Activated CD4-positive, CD25-positive, alpha-beta regulatory T cell treated with anti-CD3 and anti-CD28 coated beads, Interleukin-2, amount 50 U/mL, for 16 hours (primary cell): ENCODE measurements at places on chromosomes 12 and 14.
A peak's percentile ranks its signal among the peaks of the same experiment; 100 is the strongest.

GRCh38 chr14:24379907-24380730 is 12.1 kb downstream of the NFATC4 start:
- no peak for DNase-seq

DNA sequence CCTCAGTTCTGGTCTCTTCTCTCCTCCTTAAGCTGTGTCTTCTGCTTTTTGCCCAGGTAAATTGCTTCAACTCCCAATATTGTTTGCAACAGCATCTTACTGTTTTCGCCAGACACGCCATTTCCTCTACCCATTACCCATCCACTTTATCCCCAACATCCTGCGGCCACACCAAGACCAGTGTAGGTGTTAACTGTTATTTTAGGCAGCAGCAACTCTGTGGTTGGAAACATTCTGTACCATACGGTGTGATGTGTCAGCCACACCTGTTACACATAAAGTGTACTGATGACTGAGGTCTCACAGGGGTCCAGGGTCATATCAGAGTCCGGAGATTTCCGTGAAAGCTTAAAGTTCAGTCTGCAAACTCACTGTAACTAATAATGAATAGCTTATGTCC is 21.8 kb upstream of the KLRD1 start:
- DNase-seq: no peak

- no peak for DNase-seq
Measured at GRCh38 chr14:91278383-91278715, 33.8 kb upstream of the GPR68 start.

DNA sequence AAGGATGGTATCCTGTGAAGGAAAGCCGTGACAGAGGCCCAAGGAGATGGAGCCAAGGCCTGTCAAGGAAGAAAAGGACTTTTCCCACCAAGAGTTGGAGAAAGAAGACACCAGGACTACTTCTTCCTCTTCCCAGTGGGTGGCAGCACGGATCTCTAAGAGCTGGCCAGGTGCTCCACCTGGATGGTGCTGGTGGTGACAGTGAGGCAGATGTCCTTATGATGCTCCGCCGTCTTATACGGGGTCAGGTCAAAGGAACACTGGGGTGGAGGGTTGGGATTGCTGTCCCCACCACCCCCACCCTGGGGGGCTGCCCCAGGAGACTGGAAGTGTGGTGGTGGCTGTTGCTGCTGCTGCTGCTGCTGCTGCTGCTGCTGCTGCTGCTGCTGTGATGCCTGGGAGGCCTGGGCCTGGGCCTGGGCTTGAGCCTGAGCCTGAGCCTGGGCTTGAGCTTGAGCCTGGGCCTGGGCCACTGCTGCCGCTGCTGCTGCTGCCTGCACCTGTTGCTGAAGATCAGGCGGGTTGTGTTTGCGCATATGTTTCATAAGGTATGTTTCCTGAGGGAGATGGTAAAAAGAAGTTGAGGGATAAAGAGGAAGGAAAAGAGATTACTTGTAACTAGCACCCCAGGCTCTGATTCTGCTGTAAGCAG is 4.8 kb upstream of the ING4 start:
- DNase-seq: no peak

DNA sequence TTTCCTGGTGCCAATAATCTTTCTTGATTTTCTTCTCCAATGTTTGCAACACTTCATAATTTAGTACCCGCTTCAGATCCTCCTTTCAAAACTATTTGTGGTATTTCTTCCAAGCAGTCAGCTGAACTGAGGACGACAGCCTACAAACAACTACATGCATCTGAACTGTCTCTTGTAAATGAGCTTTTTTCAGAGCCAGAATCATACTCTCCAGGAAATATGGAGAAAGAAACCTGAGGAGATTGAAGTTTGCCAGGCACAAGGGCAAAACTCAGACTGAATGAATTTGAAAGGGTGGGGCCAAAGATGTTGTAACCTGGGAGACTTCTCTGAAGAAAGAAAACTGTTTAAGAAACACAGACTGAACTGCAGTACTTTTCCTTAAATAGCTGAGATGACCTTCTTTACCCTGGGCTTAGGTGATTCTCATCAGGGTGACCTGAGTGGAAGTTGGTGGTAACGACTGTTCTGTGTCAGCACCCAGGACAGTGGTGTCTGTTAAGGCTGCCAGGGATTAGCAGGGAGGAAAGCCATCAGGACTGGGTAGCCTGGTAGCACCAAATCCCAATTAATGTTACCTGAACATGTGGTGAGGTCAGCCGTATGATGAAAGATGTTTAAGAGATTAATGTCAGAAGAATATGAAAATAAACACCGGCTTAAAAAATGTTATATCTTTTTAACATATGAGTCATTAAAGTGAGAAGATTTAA is 95.0 kb downstream of the TGFB3 start:
- no peak for DNase-seq

DNA sequence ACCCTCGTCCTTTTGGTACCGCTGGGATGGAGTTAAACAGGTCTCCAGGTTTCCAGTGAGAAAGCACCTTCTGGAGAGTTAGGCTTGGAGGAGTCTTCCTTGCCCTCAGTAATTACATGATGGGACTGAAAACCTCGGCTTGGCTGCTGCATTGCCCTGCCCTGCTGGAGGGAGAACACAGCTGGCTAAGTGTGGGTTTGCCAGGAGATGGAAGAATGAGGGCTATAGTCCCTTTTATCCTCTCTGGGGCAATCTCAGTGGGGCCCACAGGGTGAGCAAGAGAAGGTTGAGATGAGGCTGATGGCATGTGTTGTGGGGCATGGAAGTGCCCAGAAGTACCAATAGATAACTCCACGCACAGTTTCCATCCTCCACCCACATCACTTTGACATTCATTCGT is 23.2 kb upstream of the MEG3 start:
- no peak for DNase-seq

- peak; percentile 79 for DNase-seq
Measured at GRCh38 chr12:124939421-124940142, 25.1 kb upstream of the UBC start.

- DNase-seq: no peak
Measured at GRCh38 chr12:31339831-31340622, 14.1 kb upstream of the SINHCAF start.

GRCh38 chr12:131091976-131092691 is 138.4 kb downstream of the ADGRD1 start:
- no peak for DNase-seq

DNA sequence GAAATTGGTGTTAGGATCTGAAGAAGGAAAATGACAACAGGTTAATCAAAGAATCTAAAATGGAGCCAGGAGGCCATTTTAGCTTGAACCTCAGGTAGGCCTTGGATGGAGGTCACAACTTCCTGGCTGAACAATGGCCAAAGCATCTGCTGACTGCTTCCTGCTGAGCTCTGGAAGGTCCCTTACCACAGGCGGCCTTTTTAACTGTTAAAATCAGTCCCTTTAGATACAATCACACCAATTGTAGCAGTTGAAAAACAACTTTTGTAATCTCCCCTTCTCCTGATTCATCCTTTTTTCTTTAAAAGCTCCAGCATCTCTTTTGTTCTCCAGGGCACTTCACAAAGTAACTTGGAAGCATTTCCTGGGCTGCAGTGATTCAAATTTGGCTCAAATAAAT is 388.8 kb downstream of the PDZRN4 start:
- DNase-seq: no peak

GRCh38 chr14:67623114-67623513 is 3.4 kb downstream of the ARG2 start:
- DNase-seq: no peak

DNA sequence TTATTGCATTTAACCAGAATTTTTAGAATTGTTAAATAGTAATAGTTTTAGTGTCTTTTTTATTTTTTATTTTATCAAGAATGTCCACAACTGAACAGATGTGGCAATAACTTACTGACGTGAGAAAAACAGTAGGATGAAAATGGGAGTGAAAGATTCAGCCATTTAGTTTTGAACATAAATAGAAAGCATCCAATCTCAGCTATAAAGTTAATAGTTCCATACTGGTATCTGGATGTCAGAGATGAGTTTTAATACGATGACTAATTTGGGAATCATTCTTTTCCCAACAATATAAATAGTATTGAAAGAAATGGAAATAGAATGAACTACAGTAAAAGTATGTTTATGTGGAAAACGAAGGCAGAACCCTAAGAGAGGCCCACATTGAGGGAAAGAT is 159.4 kb downstream of the EPS8 start:
- DNase-seq: no peak

GRCh38 chr12:87074781-87075180 is 818.6 kb upstream of the MGAT4C start:
- DNase-seq: no peak

DNA sequence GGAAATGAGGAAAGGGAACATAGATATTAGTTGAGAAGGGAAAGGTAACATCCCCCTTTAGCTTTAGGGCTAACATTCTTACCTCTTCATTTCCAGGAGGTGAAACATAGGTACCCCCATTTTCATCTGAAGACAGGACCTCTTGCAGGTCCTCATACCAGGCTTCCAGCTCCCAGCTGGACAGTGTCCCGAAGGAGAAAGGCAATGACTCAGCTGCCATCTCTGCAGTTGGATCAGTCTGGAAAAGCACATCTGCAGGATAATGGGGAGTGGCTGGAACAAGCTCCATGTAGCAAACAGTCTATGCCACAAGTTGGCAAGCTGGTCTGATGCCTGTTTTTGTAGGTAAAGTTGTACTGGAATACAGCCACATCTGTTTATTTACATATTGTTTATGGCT is 3.1 kb downstream of the DDIT3 start:
- DNase-seq: no peak

- DNase-seq: no peak
Measured at GRCh38 chr12:84856156-84856900, 56.3 kb downstream of the SLC6A15 start.

GRCh38 chr12:57131896-57132744 is 3.8 kb downstream of the LRP1 start:
- DNase-seq: no peak

GRCh38 chr12:12792421-12792820 is 7.0 kb downstream of the APOLD1 start:
- no peak for DNase-seq

GRCh38 chr12:85057370-85057963 is 21.3 kb downstream of the LRRIQ1 start:
- no peak for DNase-seq

- no peak for DNase-seq
Measured at GRCh38 chr14:79568594-79568993, 642.7 kb downstream of the DIO2 start.

DNA sequence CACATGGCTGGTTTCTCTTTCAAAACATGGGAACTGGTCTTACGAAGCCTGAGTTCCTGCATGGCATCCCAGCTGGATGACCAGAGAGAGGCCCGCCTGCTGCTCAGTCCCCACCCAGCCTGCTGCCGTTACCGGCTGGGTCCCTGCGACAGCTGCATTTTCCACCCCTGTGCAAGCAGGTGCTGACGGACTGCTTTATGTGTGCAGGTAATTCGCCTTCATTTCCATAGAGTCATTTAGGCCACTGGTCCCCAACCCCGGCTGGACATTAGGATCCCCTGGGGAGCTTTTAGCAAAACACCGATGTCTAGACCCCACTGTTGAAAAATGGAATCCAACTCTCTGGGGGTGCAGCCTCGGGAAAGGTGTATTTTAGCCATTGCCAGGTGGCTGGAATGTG is 51.9 kb downstream of the RBM19 start:
- DNase-seq: no peak

DNA sequence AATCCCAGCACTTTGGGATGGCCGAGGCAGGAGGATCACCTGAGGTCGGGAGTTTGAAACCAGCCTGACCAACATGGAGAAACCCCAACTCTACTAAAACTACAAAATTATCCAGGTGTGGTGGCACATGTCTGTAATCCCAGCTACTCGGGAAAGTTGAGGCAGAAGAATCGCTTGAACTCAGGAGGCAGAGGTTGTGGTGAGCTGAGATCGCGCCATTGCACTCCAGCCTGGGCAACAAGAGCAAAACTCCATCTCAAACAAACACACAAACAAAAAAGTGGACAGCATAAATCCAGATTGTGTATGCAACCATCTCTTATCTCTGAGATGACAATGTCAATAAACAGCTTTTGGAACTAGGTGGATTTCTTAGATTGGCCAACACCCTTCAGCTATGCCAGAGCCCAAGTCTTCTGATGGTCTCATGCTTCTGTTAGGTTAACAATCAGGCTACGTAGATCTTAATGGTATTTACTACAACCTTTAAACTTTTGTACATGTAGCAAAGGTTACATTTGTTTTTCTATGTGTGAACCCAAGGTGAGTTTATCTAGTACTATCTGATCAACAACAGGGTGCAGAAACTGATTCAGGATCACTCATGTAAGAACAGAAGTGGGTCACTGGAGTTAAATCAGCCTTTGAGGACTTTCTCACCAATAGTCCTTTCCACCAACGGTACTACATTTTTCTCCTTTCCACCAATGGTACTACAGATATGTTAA is 73.7 kb downstream of the DUSP16 start:
- DNase-seq: no peak

DNA sequence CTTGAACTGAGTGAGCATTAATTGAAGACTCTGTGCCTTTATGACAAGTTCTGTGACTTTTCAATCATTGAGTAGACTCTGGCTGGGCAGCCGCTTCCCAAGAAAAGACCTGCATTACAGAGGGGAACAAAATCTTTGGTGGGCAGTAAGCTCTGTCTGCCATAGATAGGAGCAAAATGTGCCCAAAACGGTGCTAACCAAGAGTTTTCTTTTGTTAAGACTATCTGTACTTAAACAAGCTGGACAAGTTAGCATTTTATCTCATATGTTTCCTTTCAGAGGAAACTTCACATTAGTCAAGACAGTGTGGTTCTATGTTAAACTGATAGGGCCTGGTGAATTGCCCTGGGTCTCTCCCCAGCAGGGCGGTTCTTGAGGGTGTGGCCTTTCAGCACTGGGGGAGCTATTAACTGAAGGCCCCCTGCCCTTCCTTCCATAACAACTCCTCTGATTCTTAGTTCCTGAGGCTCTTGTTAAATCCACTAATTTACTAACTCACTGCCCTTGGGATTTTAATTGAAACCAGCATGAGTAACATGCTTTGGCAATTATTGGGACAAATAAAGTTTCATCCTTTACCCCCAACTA is 219.6 kb downstream of the KTN1 start:
- no peak for DNase-seq

DNA sequence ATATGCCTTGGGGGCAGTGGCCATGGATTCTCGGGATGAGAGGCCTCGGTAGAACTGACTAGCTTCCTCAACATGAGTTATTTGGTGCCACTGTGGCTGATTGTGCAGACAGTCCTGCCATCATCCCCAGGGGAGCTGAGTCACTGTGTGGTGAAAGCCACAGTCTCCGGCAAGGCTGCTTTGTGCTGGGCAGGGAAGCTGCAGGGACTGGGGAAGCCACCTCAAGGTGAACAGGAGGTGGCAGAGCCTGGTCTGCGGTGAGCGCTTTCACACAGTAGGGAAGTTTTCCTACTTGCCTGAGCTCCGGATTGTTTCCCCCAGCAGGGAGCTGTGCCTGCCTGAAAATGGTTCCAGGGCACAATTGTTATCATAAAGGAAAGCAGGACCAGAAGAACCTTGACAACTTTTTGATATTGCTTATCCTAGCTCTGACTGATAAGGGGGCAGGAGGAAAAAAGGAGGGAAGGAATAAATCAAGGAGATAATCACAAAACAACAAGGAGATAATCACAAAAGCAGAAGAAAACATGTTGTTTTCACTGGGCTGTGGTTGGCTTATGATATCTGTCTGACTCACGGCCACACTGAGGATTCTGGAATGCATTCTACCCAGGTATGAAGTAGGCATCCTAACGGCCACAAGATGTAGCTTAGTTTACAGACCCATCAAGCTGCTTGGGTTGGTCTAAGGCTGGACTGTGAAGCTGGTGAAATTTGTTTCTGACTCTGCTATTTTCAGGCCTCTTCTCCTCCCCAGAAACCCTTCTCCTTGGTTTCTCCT is 32.2 kb upstream of the GNG2 start:
- peak; percentile 27 for DNase-seq
